Stimulated activated CD4-positive, alpha-beta T cell treated with anti-CD3 and anti-CD28 coated beads, Interleukin-2, amount 100 ng/mL, for 48 hours (primary cell): ENCODE measurements at places on chromosomes 1 and 21.
A peak's percentile ranks its signal among the peaks of the same experiment; 100 is the strongest.

GRCh38 chr1:46603858-46604549 lies at the start of gene MKNK1:
MKNK1 (minus strand) TSS chr1:46604268; CDS start chr1:46583327, 20,941 bp downstream.
- peak; percentile 95 for DNase-seq

GRCh38 chr1:46619656-46620258 lies 3.1 kb upstream of the MOB3C start:
- no peak for DNase-seq

DNA sequence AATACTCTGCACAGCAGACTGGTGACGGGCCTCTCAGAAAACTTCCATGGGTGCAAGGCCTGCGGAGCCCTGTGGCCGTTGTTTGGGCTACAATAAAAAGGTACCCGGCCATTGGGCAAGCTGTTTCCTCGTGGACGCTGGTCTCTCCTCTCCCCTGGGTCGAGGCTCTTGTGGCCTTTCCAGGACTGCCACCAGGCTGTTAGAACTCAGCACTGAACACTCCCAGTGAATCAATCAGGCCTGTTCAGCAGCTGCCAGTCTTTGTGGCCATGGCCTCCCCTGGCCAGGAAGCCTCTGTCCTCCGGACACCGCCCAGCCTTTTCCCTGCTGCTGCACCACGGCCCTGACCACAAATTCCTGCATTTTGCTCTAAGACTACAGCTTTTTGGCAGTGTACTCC lies 33.0 kb upstream of the ACTRT2 start:
- DNase-seq: no peak

DNA sequence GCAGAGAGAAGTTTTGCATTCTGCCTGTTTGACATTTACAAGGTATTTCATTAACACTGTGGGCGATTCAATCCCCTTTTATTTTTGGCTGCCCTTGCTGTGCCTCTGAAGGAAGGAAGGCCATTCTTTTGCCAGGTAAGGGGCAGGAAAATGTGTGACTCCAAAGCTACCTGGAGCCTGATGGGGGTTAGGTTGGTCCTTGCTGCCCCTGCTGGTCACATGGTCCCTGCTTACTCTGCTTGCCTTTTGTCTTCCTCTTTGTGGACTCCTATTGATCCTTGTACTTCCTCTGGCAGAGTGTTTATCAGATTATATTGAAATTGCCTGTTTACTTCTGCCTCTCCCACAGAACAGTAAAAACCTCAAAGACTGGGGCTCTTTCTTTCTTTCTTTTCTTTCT lies 65.7 kb downstream of the ST6GALNAC3 start:
- DNase-seq: no peak

DNA sequence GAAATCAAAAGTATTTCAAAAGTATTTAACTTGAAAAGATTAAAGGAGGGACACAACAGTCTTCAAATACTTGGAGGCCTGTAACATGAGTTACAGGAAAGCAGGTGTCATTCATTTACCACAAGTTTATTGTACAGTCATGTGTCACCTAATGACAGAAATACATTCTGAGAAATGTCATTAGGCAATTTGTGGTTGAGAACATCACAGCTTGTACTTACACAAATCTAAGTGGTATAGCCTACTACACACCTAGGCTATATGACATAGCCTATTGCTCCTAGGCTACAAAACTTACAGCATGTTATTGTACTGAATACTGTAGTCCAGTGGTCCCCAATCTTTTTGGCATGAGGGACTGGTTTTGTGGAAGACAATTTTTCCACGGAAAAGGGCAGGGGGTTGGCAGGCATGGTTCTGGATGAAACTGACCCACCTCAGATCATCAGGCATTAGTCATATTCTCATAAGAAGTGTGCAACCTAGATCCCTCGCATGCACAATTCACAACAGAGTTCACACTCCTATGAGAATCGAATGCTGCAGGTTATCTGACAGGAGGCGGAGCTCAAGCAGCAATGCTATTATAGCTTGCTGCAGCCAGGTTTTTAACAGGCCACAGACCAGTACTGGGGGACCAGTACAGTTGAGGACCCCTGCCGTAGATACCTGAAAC lies 25.0 kb upstream of the PHTF1 start:
- no peak for DNase-seq

- DNase-seq: no peak
Observed at GRCh38 chr1:177940682-177941081, 29.2 kb downstream of the SEC16B start.

GRCh38 chr21:28632755-28633408 lies 359.8 kb downstream of the LTN1 start:
- DNase-seq: no peak

GRCh38 chr1:11691302-11691914 lies at the start of gene DRAXIN:
DRAXIN (plus strand) TSS chr1:11691710; CDS start chr1:11706259, 14,549 bp downstream.
- no peak for DNase-seq

- no peak for DNase-seq
Observed at GRCh38 chr1:105137543-105138457, 1388.1 kb downstream of the AMY1C start.

GRCh38 chr1:246213036-246213435 lies 294.0 kb downstream of the SMYD3 start:
- DNase-seq: no peak

GRCh38 chr1:7526196-7526866 lies 244.8 kb upstream of the VAMP3 start:
- DNase-seq: no peak

- no peak for DNase-seq
Observed at GRCh38 chr1:179061360-179062282, 20.2 kb upstream of the TOR3A start.

DNA sequence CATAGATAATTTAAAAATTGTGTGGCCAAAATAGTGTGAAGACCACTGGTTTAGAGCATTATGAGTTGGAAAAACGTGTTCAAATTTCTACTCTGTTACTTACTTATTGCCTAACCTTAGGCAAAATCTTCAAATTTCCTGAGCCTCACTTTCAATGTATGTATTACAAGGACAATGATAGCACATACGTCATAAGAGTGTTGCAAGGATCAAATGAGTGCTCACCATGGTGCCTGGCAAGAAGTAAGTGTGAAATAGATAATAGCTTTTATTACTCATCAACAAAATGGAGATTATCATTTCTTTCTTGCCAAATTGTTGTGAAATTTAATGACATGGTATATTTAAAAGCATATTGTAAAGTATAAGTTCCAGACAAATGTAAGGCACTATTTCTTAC lies 57.2 kb downstream of the FH start:
- DNase-seq: no peak

- DNase-seq: no peak
Observed at GRCh38 chr1:2610036-2610959, 22.5 kb downstream of the MMEL1 start.

DNA sequence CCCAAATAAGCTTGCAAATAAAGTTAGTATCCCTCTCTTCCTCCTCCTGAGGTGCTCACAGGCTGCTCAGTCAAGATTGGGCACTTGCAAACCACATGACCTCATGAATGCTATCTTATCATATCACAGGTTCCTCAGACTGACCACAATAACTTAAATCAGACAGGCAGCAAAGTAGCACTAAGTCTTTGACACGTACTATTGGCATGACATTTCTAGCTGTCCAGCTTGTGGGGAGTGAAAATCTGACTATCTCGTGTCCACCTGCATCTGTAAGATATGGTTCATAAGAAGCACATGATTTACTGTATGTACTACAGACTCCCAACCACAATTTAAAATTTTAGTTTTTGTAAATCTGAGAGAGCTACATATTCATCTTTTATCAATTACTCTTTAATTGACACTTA lies 58.0 kb upstream of the GFI1 start:
- no peak for DNase-seq

DNA sequence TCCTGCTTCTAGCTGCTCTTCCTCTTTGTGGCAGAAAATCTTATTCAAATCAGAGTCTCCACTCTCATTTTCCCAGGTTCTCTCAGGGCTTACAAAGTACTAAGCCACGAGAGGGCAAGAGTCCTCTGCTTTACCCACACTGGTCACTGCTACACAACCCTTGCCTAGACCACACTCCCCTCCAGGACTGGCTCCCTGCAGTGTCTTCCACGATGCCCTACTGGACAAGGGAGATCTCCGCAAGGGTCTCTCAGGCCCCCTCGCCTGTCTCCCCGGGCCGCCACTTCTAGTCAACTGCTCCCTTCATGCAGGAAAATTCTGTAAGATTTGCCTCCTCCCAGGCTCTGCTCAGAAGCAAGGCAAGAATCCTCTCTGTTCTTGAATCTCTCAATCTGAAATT lies 319.6 kb downstream of the RRAGC start:
- DNase-seq: no peak

GRCh38 chr21:16194788-16195537 lies 465.2 kb downstream of the USP25 start:
- no peak for DNase-seq

- DNase-seq: no peak
Observed at GRCh38 chr1:113103048-113103447, 30.1 kb downstream of the LRIG2 start.

DNA sequence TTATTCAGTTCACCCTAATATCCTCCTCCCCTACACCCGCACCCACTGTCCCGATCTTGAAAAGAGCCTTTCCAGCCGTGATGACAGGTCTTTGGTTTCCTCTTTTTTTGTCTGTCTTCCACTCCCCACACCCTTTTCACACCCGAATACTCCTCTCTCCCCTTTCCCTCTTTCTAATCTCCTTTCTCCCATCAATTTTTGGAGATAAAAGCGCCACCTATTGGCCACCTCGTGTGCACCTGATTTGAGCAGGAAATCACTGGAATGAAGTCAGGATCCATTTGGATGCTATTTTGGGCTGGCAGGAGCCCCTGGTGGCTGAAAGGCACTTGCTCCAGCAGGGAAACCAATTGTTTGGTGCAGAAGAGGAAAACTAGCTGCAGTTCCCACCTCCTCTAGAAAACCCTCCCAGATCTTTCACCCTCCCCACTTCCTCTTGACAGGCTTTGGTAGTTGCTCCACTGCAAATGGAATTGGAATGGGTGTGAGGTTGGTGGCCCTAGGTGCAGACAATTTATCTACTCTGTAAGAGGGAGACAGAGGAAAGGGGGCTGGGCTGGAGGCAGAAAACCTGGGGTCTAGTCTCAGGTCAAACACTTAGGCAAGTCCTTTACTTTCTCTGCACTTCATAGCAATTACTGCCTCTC lies 8.4 kb downstream of the FOXE3 start:
- DNase-seq: no peak

DNA sequence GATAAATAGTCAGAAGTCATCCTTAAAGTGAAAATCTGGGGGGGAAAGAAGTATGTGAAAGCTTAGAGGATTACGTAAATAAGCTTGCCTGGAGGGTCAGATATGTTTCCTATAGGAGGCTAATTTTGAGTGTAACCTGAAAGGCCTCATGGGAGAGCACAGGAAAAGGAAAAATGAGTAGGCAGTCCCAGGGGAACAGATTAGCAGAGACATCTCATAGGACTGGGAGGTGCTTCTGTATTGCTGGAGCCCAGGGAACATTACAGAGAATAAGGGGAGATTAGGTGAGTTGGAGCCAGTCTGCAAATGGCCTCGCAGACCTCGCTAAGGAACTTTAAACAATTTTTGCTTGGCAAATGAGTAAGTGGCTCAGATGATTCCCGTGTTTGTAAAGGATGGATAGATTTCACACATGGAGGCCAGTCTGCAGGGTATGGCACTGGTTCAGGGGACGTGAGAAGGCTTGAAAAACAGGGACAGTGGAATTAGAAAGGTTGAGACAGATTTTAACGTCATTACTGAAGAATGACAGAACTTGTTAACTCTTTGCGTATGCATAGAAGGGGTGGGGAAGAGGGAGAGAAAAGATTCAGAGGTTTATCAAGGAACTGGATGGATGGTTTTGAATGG lies 149.1 kb downstream of the GREM2 start:
- no peak for DNase-seq

- DNase-seq: no peak
Observed at GRCh38 chr1:102742426-102742825, 365.9 kb downstream of the COL11A1 start.

- no peak for DNase-seq
Observed at GRCh38 chr1:99534638-99534930, 111.3 kb upstream of the PALMD start.

DNA sequence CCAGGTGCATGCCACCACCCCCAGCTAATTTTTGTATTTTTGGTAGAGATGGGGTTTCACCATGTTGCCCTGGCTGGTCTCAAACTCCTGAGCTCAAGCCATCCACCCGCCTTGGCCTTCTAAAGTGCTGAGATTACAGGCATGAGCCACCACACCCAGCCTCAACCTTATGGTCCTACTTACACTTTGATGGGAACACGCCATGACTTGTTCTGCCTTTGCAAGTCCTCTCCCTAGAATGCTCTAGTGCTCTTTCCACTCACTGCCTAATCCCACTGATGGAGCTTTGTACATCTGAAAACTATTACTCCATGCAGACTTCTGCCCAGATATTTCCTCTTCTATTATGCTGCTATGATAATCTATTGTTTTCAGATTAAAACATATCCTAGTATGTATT lies 174.3 kb downstream of the DAB1 start:
- no peak for DNase-seq

DNA sequence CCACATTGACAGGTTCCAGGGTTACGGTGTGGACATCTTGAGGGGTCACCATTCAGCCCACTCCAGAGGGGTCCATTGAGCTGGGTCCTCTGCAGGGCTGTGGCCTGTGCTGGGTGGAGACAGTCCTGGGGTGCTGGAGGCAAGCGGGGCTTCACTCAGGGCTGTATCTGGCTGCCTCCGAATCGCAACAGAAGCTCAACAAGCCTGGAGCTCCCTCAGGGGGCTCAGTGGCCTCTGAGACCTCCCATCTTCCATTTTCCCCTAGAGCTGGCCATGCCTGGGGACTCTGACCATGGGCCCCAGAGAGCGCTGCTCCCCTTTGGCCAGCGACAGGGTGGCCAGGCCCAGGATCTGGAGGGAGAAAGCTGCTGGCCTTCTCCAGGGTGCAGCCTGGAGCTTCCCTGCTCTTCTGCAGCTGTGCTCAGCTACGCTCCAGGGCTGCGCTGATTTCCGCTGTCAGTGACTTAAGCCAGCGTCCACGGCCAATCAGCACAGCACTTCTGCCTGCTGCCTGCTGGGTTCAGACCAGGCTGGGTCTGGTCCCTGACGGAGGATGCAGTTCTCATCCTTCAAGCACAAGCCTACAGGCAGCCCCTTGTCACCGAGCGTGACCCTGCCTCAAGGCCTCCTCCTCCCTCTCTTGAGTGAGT lies 45.0 kb upstream of the ADARB1 start:
- DNase-seq: no peak

DNA sequence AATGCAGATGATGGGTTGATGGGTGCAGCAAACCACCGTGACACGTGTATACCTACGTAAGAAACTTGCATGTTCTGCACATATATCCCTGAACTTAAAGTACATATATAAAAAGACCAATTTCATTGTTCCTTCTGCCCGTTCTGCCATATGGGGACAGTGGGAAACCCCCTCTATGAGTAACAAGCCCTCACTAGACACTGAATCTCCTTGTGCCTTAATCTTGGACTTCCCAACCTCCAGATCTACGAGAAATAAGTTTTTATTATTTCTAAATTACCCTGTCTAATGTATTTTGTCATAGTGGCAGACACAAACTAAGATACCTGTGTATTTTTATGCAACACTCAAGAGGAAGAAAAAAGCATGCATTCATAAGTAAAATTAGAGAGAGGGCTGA lies 10.0 kb downstream of the GBP7 start:
- DNase-seq: no peak

DNA sequence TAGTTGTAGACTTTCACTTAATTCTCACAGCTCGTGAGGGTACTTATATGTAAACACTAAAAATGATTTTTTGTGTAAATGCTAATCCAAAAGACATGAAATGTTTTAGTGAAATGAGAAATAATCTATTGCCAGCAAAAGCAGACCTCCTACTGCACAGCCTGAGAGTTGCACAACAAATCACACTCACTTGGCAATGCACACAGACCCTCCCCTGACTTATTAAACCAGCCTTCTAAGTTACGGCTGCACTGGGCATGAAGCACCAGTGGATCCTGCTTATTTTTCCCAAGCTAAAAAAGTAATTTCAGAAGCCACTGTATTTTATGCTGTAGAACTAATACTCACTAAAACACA lies 10.3 kb downstream of the ERRFI1 start:
- DNase-seq: no peak
